GM04503 (cell line): ENCODE measurements at places on chromosomes 2 and 18.

GRCh38 chr2:44077942-44078511, 82.2 kb upstream of the LRPPRC start:
- no peak for DNase-seq

GRCh38 chr2:50956886-50957285, 75.0 kb downstream of the NRXN1 start:
- no peak for DNase-seq

DNA sequence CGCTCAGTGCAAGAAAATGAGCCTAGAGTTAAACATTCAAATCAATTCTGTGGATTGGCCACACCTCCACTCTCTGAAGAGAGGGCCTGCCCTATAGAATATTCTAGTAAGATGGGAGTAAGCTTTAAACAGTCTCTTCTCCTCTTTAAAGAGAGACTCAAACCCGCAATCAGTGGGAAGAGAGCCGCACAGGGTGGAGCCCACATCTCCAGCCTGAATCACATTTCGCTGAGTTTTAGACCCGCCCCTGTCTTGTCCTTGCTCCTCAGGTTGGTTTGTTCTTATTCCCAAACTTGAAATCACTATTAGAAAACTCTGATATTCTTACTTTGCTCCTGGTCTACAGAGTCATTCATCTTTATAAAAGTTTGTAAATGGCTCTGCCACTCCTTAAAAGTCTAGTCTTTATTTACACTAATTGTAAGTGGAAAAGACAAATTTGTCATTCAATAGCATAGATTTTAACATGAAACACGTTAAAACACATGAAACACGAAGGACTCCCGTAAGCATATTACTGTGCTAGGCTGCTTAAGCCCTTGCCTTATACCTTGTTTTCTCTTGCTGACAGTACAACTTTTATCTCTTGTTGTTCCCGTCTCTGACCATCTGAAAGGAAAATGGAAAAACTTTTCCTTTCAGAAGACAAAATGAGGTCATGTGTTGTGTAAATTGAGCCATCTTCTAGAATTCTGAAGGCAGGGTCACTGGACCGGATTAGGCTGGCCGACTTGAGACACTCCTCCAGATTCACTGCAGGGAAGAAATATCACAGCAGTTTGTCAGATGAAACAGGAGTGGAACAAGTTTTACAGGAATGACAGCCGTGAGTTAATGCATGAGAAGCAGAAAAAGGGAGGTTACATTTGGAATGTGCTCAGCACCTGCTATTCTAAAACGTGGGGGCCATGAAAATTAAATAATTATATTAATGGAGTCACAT, 5.6 kb downstream of the DSC1 start:
- no peak for DNase-seq

DNA sequence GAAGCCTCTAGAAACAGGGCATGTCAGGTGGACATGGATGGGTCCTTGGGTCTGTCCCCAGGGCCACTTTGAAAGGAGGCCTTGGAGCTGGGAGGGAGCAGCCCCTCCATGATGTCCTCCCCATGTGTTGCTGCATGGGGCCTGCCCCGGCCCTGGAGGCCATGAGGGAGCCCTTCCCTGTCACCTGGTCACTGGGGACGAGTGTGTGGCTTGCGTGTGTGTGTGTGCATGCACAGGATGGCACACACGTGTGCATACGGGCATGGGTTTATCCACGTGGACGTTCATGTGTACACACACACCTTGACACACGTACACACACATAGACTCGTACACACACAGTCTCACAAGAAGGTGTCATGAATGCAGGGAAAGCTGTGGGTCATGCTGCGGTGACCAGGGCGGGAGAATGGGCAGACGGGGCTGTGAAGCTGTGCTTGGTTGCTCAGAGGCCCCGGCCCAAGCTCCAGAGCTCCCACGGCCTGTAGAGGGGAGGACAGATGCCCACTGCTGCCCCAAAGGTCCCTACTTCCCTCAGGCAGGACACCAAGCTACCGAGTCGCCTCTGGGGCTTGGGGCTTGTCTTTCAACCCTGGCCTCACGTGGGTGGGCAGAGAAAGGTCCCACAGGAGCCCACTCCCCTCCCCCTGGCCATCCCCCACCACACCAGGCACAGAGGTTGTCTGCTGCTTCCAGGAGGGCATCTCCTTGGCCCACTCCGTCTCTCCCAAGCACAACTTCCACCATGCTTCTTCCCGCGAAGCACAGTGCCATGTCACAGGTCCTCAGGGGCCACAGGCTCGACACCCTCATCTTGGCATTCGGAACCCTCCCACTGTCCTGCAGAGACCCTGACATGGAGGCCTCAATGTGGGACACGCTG, 42.3 kb upstream of the GPC1 start:
- DNase-seq = no peak

DNA sequence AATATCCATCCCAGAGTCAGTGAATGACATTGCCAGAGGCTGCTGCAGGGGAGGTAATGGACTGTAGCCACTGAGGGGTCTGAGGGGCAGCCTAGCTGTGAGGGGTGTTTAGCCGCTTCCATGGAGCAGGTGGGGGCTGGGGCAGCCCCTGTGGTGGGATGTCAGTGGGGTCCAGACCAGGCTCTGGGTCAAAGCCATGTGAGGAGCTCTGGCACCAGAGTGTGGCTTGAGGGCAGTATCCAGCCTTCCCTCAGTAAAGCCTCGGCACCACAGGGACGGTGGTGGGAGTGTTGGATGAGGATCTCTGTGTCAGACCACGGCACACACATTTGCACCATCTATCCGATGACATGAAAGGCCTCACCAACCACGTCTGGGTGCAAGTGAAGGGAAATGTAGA, 85.0 kb downstream of the INHBB start:
- DNase-seq = no peak

- no peak for DNase-seq
Measured at GRCh38 chr2:152171718-152172117, 3.8 kb downstream of the STAM2 start.

GRCh38 chr2:167336213-167336612, 447.9 kb downstream of the XIRP2 start:
- no peak for DNase-seq

GRCh38 chr18:5969989-5970403, 74.7 kb upstream of the TMEM200C start:
- no peak for DNase-seq

- DNase-seq = no peak
Measured at GRCh38 chr2:26010943-26011342, 22.9 kb upstream of the RAB10 start.

GRCh38 chr2:113175042-113175628, 1.4 kb downstream of the PSD4 start:
- no peak for DNase-seq
